Bronchial smooth muscle cell (primary cell): ENCODE measurements at places on chromosomes 6 and 20. TPM values are rescaled to one million over a fixed set of nuclear protein-coding genes. Genes with fewer than 3 reads are reported as not detected.

Gene FAM83D
- total RNA-seq = 0.52 and 3.5 TPM in 2 replicates

Gene GMPR
- total RNA-seq = 4.4 and 5.8 TPM in 2 replicates

Gene TTLL9
- total RNA-seq = 0.16 TPM in 1 of 2 replicates, not detected in the other

Gene COL9A1
- not detected in 2 replicates for total RNA-seq

Gene COL10A1
- 0.16 TPM in 1 of 2 replicates, not detected in the other for total RNA-seq

Gene SLPI
- total RNA-seq = 1.1 and 2.8 TPM in 2 replicates

Gene OSER1
- total RNA-seq = 45.1 and 66.8 TPM in 2 replicates

Gene MLIP
- 0.32 TPM in 1 of 2 replicates, not detected in the other for total RNA-seq

Gene SLC52A3
- not detected in 2 replicates for total RNA-seq

Gene SNRPB2
- 32.3 and 45.7 TPM in 2 replicates for total RNA-seq

Gene RREB1
- total RNA-seq = 9.3 and 11.8 TPM in 2 replicates

Gene GATA5
- not detected in 2 replicates for total RNA-seq

Gene SEMG1
- total RNA-seq = not detected in 2 replicates

Gene KCNK5
- not detected in 2 replicates for total RNA-seq

Gene C2
- total RNA-seq = 0.86 and 2.0 TPM in 2 replicates

Gene LPA
- total RNA-seq = not detected in 2 replicates

Gene ELOVL4
- total RNA-seq = 2.5 and 7.3 TPM in 2 replicates

Gene DEFB124
- not detected in 2 replicates for total RNA-seq

Gene SPATS1
- 0.16 TPM in 1 of 2 replicates, not detected in the other for total RNA-seq

Gene PNLDC1
- total RNA-seq = 2.0 TPM in 1 of 2 replicates, not detected in the other

Gene SNAI1
- total RNA-seq = 0.09 and 0.47 TPM in 2 replicates

Gene SIRPB1
- 0.17 and 0.79 TPM in 2 replicates for total RNA-seq

Gene ATXN1
- 23.3 and 43.7 TPM in 2 replicates for total RNA-seq

Gene NCOA5
- total RNA-seq = 5.4 and 7.2 TPM in 2 replicates

Gene CAGE1
- total RNA-seq = under 0.01 and 0.09 TPM in 2 replicates

Gene ECT2L
- total RNA-seq = 0.09 and 0.16 TPM in 2 replicates

Gene POM121L2
- not detected in 2 replicates for total RNA-seq

Gene OPRM1
- total RNA-seq = under 0.01 TPM in 1 of 2 replicates, not detected in the other

Gene LHFPL5
- not detected in 2 replicates for total RNA-seq

Gene TMC2
- 0.09 TPM in 1 of 2 replicates, not detected in the other for total RNA-seq

Gene BRPF3
- 6.8 and 9.2 TPM in 2 replicates for total RNA-seq

Gene GFRA4
- not detected in 2 replicates for total RNA-seq

Gene BACH2
- 0.32 and 0.52 TPM in 2 replicates for total RNA-seq

Gene EEF1A2
- total RNA-seq = 0.43 and 0.79 TPM in 2 replicates

Gene MTFR2
- total RNA-seq = 0.16 and 1.0 TPM in 2 replicates

Gene BEND6
- 9.6 and 13.1 TPM in 2 replicates for total RNA-seq

Gene BNIP5
- total RNA-seq = under 0.01 TPM in 1 of 2 replicates, not detected in the other

Gene SLC12A5
- under 0.01 TPM in 2 replicates for total RNA-seq

Gene ZC3H12D
- total RNA-seq = 0.09 and 0.16 TPM in 2 replicates

Gene HCRTR2
- not detected in 2 replicates for total RNA-seq

Gene ZNF311
- 1.6 and 2.3 TPM in 2 replicates for total RNA-seq

Gene NKAPL
- total RNA-seq = 0.26 and 2.0 TPM in 2 replicates
